ENCODE measurements at places on chromosomes 6 and 20. TPM values are rescaled to one million over a fixed set of nuclear protein-coding genes. Genes with fewer than 3 reads are reported as not detected.

- no peak for DNase-seq
Measured at GRCh38 chr6:141657812-141658211, 474.9 kb upstream of the GJE1 start.

GRCh38 chr6:142412658-142413057, 110.9 kb downstream of the ADGRG6 start:
- DNase-seq, result no peak

- DNase-seq, result no peak
Measured at GRCh38 chr6:133207754-133208153, 33.4 kb upstream of the EYA4 start.

DNA sequence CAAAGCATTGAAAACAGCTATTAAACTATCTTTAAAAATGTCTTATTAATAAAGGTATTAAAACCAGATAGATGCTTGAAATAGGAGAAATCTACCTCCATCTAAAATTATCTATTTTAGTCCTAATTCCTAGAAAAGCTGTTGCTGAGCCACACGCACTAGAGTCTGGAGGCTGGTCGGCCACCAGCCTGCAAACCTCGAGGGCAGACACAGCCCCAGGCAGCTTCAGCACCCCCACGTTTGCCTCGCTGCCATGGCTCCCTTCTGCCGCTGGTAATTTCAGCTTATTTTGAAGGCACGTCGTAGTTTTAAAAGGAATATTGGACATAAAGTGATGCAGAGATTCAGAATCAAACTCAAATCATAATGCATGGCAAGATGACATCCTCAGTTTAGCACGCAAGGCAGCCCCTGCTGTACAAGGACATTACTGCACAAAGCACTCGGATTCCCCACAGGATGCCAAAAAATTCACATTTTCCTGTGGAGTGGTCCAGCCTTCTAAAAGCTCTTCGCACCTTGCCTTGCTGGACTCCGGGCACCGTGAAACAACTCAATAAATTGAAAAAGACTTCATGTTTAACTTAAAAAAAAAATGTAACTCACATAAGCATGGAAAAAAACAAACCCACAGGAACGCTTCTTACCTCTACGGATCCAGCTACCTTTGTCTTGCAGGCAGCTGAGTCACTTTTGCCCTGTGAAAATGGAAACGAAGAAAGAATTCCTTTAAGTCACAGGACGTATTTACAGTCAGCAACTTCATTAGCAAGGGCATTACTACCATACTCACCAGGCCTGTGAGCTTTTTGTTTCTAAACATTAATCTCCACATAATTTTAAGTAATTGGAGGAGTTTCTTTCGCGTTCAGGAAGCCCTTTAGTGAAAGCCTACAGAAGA, 143.4 kb upstream of the RPS6KA2 start:
- DNase-seq, result no peak

DNA sequence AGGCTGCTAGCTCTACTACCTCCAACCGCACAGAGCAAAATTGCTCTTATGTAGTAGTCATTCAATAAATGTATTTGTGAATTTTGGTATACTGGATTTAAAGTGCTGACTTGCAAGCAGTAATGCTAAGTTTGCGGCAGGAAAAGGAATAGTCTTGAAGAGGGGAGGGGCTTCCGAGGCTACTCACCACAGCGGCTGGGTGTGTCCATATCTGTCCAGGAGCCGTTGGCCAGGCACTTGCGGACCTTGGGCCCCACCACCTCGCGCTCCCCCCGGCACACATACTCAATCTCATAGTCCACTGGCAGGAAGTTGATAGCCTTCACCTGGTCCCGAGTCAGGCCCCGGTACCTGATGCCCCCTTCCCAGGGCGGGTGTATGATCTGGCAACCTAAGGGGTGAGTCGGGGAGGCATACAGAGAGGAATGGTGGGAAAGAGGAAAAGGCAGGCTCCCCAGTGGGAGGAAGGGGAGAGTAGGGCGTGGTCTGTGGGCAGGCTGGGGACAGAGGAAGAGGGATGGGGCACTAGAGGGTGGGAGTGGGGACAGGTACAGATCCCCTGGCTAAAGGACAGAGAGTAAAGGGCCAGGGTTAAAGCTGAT, 1.7 kb downstream of the GABBR1 start:
- DNase-seq, result no peak

DNA sequence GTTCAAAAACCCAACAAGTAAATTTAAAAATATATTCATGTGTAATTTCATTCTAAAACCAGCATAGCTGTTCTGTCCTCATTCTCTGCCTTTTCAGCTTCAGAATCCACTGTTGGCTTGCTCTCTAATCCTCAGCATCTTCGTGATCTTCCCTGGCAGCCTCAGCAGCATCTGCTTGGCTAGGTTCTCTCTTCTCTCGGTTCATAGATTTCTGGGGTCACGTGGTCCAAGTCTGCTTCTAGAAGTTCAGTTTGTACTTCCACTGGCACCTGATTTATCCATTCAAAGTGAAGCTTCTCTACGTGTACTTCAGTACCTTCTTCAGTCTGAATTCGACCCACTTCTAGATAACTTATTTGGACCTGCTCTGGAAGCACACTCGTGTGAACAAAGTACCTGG, 245.7 kb downstream of the EPM2A start:
- DNase-seq, result no peak

- DNase-seq, result no peak
Measured at GRCh38 chr6:85058806-85059205, 294.4 kb upstream of the TBX18 start.

DNA sequence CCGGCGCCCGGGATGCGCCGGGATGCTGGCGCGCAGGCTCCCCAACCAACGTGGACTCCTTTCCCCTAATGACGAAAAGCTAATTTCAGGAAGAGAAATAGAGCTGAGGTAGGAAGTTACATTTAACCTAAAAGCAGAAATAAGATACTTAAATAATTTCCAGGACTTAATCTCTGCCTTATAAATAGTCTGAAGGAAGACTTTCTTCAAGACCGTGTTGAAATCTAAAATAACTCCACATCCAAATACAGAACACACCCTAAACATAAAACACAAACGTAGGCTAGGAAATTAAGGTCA, 1.3 kb downstream of the ASF1A start:
- no peak for DNase-seq

DNA sequence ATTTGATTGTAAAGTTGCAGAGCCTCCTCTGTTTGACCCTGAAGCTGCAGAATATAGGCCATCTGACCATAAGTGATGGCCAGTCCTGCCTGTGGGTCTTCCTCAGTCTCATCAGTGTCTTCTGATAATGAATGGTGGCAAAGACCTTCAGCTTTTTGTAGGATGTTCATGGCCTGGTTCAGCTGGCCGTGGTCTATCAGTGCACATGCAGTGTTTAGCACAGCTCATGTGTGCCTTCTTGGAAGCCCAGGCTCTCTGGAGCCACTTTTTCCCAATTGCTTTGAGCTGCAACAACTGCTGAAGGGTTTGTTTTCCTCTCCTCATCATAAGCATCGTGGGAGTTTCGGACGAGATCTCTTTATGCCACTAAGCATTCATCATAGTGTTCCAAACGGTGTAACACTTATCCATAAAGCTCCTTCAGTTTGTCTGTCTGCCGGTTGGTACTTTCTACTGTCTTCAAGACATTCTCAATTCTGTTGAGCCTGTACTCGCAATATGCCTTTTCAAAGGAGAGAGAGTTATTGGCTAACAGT, 70.1 kb upstream of the TULP4 start:
- DNase-seq, result no peak

GRCh38 chr20:39259010-39259803, 297.1 kb downstream of the DHX35 start:
- no peak for DNase-seq

DNA sequence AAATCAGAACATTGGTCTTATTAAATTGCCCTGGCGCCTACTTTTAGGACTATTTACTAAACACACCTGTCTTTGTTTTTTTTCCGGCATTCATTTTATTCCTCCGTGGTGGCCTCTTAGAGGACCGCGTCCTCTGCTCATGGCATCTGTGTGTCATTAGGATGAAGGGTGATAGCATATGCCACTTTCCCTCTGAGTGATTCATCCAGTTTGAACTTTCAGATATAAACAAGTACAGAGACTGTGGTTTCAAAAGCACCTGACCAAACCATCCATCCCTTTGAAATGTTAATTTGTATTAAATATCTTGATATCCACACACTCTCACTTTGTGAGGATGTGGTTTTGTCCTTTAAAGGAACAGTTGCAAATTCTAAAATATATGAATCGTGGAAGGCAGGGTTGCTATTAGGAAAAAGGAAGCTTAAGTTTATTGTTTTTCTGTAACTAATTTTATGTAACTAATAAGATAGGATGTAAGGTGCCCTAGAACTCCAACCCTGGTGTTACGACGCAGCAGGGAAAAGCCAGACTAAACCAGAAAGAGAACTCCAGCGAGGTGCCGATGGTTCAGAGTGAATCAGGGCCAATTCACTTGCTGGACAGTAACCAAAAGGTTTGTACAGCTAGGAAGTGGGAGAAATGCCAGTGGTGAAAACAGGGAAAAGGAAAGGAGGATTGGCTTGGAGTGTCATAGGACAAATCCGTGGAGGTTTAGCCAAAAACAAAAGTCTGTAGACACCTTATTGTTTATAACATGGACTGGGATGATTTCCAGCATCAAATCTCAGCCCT, 98.7 kb downstream of the SHLD1 start:
- peak; percentile 66 for DNase-seq

DNA sequence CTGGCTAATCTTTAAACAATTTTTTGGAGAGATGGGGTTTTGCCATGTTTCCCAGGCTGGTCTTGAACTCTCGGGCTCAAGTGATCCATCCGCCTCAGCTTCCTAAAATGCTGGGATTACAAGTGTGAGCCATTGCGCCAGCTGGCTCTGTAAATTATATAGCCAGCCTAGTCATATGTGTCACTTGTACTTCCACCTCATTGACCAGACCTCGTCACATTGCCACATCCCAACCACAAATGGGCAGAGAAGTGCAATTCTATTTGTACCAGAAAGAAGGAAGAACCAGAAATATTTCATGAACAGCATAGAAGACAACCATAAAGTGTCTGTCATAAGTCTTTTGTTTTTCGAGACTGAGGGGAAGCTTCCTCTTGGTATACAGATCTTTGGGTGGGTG, 304.9 kb upstream of the RNF24 start:
- DNase-seq, result no peak

The NKX2-2 gene
- not detected for total RNA-seq

The HLA-DOB gene
- total RNA-seq, result not detected

The CALHM4 gene
- total RNA-seq, result not detected

The SAMD3 gene
- 9.1 TPM for total RNA-seq

The OXT gene
- total RNA-seq, result not detected

The GSTA5 gene
- total RNA-seq, result not detected

The ATAT1 gene
- total RNA-seq, result 5.6 TPM

The SLC22A2 gene
- not detected for total RNA-seq

Data from fibroblast of the aortic adventitia (primary cell).